NCI-H226 (cell line): ENCODE measurements at places on chromosomes 12 and 14.

DNA sequence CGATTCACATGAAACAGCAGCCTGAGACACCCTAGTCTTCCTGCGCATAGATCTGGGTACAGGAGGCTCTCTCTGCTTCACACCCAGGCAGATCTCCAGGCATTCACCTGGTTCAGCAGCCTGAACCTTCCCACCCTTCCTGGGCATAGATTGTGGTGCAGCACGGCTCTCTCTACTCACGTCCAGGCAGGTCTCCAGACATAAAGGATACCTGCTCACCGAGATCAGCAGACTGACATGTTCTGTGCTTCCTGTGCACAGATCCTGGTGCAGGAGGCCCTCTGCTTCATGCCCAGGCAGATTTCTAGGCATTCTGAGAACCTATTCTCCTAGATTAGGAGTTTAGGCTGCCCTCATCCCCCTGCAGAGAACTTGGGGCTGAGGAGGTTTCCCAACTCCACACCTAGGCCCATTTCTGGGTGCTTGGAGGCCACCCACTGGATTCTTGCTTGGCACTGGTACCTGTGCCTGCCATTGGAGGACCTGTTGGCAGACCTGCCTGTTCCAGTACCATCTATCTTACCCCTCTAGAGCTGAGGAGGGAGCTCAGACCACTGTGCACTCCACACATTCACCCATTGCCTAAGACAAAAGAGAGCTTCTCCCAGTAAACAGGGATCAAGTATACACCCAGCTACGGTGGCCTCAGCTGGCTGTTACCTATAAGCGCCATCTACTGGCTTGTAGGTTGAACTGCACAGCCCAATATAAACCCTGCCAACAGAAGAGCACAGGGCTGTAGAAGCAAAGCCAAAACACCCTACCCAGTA is 28.0 kb upstream of the GARIN6 start:
- DNase-seq, result peak; percentile 48

DNA sequence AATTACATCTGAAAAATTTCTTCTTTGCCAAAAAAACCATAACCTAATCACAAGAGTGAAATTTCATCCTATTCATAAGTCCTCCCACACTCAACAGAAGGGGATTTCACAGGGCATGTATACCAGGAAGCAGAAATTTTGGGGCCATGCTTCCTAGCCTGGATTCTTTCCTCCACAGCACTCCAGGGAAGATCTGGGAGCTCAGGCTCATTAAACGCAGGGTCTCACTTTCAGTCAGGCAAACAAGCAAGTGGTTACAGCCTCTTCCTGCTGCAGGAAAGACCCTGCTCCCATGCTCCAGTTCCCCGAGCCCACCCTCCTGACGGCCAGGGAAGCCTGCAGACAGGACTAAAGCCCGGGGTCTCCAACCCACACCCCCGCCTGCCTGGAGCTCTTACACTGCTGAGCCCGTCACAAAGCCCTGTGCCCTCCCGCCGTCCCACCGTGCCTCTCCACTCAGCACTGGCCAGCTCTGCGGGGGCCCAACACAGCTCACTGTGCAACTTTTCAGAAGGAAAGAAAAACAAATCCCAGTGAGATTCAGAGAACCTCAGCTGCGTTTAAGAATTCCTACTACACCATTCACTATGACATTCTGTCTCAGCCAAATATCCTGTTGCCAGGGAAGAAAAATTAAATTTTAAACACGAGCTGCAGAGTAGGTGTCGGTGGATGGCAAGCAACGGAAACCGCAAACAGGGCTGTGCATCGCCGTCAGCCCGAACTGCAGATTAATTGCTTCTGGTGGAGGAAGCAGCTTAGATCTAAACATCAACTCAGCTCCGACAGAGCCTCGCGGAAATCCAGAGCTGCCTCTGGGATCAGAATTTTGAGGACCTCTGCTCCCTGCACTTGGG is 106.7 kb upstream of the SFSWAP start:
- DNase-seq, result no peak

DNA sequence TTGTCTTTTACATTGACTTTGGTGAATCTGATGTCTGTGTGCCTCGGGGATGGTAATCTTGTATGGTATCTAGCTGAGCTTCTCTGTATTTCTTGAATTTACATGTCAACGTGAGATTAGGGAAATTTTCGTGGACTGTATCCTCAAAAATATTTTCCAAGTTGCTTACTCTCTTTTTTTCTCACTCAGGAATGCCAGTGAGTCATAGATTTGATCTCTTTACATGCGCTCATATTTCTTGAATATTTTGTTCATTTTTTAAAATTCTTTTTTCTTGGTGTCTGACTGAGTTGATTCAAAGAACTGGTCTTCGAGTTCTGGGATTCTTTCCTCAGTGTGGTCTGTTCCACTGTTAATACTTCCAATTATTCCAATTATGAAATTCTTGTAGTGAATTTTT is 207.7 kb downstream of the RAD51B start:
- peak; percentile 68 for DNase-seq

DNA sequence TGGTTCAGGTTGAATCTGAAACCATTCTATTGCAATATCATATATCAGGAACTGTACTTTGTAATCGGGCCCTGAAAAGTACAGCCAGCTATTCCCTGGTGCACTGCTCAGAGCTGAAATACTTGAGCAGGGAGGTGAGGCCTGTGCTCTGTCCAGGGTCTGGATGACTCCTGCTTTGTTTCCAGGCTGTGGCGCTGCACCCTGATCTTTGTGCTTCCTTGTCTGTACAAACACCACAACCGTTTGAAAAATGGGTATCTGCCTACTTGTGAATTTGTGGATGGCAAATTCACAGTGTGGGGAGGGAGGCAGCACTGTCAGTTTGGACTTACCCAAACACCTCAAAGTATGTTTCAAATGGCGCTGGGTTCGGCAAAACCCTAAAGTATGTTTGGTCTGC is 155.4 kb upstream of the FAR2 start:
- DNase-seq, result no peak

- DNase-seq, result no peak
These were observed 15.3 kb downstream of the COQ10A start for GRCh38 chr12:56282030-56282429.

- DNase-seq, result no peak
These were observed 376.6 kb upstream of the TBX3 start for GRCh38 chr12:115060477-115061168.

DNA sequence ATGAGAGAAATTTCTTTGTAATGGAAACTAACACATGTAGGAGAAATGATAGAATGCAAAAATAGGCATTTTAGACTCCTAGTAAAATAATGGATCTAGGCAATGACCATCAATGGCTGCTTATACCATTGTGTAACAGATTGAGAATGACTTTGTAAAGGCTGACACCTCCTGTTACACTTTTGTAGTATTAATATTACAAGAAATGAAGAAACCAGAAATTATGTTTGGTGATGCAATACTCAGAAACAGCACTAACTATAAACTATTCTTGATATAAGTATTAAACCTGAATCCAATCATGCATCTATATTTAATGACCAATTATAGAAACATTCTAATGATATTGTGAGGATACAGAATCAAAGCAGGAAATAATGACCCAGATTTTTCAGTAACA is 108.5 kb upstream of the CNTN1 start:
- no peak for DNase-seq

DNA sequence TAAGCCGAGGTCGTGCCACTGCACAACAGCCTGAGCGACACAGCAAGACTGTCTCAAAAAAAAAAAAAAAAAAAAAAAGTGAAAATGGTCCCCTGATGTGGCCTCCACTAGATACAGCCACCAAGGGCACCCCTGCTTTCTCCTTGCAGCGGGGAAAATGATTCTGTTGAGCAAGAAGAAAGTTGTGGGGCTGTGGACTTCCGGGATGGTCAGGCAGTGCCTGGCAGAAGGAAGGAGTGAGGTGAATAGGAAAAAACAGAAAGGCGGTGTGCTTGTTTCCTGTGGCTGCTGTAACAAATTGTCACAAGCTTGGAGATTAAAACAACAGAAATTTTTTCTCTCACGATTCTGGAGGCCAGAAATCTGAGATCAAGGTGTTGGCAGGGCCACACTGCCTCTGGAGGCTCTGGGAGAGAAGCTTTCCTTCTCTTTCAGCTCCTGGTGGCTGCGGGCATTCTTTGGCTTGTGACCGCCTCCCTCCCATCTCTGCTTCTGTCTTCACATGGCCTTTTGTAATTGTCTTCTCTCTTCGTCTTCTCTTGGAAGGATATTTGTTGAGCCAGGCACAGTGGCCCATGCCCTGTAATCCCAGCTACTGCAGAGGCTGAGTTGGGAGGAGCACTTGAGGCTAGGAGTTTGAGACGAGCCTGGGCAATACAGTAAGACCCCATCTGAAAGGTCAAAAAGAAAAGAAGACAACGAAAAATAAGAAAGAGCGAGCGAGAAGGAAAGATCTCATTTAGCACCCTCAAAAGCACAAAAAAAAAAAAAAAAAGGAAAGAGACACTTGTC is 116.6 kb upstream of the MED13L start:
- no peak for DNase-seq

DNA sequence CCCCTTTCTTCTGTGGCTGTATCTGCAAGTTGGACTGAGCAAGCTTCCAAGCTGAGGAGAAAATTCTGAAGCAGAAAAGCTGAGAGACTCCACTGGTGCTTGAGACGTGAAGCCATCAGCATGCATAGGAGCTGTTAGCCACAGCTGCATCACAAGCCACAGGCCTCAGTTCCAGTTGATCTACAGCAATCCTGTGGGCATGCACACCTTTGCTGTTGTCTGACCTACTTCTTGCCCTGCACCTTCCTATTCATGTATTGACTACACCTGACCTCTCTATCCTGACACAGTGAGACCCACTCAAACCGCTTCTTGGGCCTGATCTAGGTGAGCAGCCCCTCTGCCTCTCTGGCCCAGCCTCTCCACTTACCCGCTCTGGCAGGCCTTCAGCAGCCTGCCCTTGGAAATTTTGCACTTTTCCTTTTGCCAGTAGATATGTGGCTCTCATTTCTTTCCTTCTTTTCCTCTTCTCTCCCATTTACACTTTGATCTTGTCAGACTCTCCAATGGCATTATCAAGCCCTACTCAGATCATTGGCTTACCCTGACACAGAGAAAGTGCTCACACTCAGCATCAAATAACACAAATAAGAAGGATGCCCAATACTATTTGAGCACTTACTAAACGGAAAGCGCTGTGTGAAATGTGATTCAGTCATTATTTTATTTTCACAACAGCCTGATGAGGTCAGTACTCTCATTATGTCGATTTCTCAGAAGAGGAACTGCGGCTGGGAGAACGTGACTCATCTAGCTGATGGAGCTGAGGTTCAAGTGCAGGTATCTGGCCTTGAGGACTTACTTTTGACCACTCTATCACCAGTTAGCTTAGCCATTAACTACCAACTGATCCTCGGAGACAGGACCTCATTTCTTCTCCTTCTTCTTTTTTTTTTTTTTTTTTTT is 21.9 kb upstream of the PTGR2 start:
- DNase-seq, result no peak
